ENCODE measurements at places on chromosomes 7 and 10.

DNA sequence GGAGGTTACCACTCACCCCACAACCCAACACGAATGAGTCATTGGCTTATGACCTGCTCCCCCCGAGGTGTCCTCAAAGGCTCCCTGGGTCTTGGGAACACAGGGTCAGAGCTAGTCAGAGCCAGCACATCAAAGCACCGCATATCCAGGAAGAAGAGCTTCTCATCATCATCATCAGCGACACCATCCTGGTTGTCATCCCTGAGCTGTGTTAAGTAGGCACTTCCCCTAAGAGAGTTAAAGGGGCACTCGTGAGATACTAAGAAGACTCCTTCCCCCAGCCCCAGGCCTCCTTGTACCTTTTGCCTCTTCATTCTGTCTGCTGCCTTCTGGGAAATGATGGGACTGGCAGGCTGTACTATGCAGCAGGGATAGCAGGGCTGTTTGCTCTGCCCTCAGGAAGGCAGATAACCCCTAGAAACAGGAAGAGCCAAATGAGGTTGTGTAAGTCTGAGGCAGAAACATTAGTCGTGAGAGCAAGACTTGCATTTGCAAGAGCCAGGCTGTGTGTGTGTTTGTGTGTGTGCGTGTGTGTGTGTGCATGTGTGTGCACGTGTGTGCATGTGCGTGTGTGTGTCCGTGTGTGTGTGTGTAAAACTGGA lies 11.1 kb upstream of the CPA1 start:
- no peak for DNase-seq

DNA sequence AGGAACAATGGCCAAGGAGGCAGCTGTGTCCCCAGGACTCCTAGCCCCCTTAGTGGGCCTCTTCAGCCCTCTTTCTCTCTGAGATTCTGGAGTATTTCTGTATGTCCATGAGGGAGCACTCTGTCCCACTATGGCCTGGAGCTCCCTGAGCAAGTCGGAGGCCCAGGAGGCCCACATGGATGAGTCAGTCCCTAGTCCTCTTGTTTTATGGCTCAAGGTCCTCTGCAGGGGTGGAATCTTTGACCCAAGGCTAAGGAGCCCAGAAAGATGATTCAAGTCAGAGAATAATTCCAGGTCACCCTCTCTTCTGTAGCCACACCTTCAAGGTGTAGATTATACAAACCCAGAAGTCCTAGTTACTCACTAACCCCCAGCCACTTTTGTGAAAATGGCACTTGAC lies 125.6 kb downstream of the PLXNA4 start:
- DNase-seq, result no peak

- DNase-seq, result no peak
These were observed 588 bp downstream of the CYREN start for GRCh38 chr7:135169964-135170273.

- no peak for DNase-seq
These were observed 199.1 kb upstream of the KCTD7 start for GRCh38 chr7:66429498-66430163.

GRCh38 chr7:79159040-79159664 lies 294.3 kb downstream of the MAGI2 start:
- DNase-seq, result no peak

- DNase-seq, result no peak
These were observed 462.3 kb downstream of the PHTF2 start for GRCh38 chr7:78260826-78261225.

GRCh38 chr10:86970162-86970981 lies 2.1 kb downstream of the ADIRF start:
- no peak for DNase-seq

DNA sequence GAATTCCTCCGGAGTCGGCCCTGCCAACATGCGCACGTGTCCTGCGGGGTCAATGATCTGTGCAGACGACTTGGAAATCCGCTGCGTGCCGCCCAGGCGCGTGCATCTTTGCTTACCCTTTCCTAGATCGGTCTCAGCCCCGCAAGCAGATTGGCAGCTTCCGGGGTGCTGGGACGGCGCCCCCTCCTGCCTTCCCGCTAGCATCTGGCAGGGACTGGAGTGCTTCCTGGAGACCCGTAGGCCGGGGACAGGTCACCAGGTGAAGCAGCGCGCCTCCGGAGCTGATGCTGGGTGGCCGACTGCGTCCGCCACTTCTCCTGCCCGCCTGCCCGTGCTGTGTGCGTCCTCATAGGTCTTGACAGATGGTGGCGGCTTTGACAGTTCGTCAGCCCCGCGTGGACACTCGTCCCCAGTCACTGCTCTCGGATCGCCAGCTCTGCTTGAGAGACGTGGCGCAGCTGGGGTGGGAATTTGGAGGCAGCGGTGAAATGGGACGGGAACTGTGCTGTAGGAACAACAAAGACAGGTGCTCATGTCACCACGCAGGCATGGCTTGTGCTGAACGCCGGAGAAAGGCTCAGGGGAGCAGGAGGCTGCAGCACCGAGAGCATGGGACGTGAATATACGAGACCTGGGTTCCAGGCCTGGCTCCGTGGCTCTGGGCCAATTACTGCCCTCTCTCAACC lies 21.9 kb upstream of the KCNK18 start:
- DNase-seq, result peak; percentile 4

DNA sequence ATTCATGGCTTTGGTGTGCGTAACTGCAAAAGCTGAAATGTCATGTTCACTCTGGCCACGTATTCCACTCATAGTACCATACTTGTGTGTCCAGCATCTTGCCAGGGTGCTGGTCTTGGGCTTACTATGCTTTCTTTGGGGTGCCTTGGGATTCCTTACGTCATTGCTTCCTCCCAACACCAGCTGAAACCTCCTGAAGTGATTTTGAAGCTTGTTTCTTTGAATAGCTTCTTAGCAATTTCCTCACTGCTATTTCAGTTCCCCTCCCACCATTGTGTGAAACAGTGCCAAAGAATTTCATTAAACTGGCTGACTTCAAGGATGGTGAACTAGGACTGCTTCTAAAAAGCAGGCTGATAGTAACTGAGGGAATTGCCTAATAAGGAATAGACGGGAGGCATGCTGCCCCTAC lies 36.9 kb downstream of the ENTPD1 start:
- no peak for DNase-seq

DNA sequence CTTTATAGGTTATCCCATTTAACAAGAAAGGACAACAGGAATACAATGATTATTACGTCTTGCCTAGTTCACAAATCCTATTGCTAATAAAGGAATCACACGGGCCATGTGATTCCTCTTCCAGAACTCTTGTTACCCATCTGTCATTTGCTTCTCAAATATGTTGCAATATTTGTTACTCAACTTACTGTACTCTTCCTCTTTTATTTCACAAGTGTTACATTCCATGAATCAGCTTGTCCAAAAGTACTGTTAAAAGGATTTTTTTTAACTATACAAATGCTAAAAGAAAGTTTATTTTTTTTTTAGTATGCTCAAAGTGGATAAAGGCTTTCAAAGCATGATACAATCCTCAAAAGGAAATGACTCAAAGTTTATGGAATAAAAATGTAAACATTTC lies 3.9 kb upstream of the CD36 start:
- no peak for DNase-seq

DNA sequence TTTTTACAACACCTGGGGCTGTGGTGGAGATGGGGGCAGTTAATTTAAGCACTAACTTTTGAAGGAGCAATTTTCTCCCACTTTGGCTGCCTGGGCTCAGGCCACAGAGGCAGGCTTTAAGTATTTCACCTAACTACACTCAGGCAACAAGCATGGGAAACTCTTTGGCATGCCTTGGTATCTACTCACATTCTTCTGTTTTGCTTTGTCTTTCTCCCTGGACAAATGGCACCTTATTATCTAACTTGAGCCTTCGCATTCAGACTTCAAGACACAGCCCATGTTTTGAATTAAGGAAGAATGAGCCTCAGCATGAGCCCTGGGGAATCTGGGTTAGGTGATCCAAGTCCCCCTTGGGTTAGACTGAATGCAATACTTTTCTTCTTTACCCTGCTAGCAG lies 31.8 kb upstream of the BMPER start:
- DNase-seq, result no peak
